Activated naive CD4-positive, alpha-beta T cell treated with anti-CD3 and anti-CD28 coated beads, Interleukin-2, amount 50 U/mL, for 72 hours (primary cell): ENCODE measurements at places on chromosomes 5 and 9.

DNA sequence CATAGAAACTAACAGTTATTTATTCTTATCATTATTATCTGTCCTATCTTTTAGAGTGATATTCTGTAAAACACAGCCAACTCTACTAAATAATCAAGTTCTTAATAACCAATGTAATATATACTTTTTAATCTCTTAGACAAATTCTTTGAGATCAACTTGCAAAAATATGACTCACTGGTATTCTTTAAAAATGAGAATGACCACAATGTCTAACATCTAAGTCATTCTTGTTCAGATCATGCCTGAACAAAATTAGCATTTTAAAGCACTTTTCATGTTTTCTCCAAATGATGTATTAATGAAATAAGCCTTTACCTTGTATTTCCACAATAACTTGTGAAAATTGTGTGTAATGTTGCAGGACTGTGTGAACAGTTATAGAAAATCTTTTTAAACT lies 356.9 kb upstream of the RGMB start:
- no peak for DNase-seq

GRCh38 chr9:86349271-86349670 lies 4.9 kb downstream of the TUT7 start:
- DNase-seq = no peak

GRCh38 chr5:141605523-141606277 lies 13.1 kb downstream of the DIAPH1 start:
- DNase-seq = peak; percentile 64

- DNase-seq = no peak
These were observed 51.7 kb upstream of the TUT7 start for GRCh38 chr9:86405926-86406325.

GRCh38 chr9:90073186-90073945 lies 468.6 kb downstream of the GADD45G start:
- DNase-seq = no peak

DNA sequence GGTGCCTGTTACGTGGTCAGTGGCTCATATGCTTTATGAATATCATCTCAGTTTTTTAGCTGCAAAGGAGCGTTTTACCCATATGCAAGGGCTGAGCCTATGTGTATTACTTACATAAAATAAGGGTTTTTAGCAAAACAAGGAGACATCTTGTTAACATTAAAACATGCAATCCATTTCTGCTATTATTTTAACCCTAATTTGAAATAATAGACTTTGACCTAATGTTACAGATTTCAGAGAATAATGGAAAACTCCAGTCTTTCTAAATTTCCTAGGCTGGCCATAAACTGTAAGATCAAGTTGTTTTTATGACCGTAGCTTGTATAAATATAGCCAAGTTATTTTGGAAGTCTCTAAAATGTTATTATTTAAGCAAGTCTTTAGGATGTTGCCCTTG lies 121.1 kb upstream of the SEMA6A start:
- no peak for DNase-seq

DNA sequence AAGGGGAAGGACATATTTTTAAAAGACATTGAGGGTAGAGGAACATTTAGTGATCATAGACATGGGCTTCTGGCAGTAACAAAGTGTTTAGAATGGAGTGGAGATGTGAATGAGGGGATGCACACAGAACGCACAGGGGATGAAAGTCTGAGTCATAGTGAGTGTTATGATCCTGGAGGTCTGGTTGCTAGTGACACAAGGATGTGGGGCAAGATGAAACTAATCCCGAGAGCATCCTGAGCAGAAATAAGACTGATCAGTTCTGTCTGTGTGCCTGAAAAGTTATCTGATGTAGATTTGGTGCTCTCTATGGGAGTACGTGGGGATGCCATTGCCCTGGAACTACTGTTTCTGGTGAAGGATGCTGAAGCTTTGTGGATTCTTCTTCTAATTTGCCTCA lies 141.1 kb downstream of the CHSY3 start:
- DNase-seq = no peak

- DNase-seq = no peak
These were observed 34.3 kb downstream of the ARL15 start for GRCh38 chr5:54276048-54276447.

- DNase-seq = no peak
These were observed 24.8 kb downstream of the PTBP3 start for GRCh38 chr9:112308588-112308987.

DNA sequence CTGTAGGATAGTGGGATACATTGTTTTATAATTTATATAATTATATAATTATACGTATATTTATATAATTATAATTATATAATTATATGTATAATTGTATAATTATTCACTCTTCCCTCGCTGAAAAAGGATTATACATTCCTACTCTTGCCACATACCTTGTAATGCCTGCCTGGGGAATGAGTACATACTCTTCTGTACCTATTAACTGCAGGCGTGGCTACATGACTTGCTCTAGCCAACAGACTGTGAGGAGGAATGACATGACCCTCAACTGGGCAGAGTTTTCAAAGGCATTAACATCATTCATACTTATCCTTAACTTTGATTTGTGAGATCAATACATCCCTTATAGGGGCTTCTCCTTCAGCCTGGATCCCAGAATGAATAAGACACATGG lies 19.1 kb downstream of the ERMP1 start:
- DNase-seq = no peak

DNA sequence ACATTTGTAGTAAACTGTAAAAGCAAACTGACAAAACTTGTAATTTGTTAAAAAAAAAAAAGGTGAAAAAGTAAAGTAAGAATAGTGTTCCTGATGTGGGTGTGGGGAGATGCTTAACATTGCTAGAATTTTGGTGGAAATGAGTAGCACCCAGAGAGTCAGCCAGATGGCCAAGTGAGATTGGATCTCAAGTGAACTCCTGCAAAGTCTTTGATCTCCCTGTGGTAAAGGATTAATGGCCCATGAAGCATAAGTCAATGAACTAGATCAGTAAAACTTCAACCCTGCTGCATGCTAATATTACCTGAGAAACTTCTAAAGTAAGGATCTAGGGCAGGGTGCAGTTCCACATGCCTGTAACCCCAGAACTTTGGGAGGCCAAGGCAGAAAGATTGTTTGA lies 19.0 kb upstream of the FAM169A start:
- DNase-seq = no peak

- no peak for DNase-seq
These were observed 8.6 kb downstream of the TEK start for GRCh38 chr9:27117489-27118135.

DNA sequence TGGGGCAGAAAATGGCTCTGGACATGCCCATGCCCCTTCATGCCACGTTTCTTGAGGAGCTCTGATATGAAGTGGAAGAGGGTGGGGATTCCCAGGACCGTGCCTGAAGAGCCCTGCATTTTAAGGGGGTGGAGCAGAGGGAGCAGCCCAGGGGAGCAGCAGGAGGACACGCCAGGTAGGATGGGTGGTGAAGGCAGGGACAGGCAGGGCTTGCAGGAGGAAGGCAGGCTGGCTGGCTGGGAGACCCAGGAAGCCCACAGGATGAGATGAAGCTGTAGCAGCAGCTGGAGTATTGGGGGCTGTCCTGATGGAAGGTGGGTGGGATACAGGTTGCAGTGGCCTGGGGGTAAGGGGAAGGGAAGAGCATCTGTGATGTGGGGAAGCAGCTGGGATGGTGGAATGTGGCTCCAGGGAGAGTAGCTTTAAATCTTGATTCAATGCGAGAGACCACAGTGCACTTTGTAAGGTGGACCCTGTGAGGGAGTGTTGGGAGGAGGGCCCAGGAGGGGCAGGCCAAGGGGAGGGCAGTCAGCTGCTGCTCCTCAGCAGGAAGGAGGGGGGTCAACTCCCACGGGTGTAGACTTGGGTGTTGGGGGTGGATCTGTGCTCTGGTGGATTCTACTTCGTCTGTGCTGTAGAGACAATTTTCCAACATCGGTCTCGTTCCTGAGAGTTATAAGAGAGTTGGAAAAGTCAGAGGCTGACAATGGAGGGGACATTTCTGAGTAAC lies 242.6 kb upstream of the IRX4 start:
- no peak for DNase-seq

DNA sequence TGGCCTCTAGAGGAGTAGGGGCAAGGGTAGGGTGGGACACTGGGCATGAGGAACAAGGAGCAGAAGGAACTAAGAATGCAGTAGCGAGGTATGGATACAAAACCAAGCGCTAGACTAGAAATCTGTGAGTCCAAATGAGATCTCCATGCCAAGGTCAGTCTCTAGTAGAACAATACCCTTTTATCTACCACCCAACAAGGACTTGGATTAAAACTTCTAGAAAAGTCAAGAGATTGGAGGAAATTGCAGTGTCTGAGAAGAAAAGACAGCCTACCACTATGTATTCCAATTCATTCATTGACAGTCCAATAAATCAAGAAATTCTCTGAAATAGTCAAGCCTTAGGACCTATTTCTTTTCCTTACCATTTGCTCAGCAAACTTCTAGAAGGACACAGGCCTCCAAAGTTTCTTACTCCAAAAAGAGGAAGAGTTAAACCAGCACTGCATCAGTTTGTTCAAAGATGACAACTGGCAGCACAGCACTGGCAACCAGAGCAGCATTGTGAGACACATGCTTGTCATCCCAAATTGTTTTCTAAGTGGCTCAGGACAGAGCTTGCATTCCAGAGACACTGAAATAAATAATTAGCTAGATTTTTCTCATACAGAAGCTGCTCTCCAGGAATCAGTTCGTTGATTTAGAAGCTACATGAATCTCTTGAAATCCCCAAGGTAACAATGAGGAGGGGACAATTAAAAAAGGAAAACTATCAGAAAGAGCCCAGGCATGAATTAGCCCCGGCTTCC lies 22.6 kb downstream of the ABCA1 start:
- no peak for DNase-seq

DNA sequence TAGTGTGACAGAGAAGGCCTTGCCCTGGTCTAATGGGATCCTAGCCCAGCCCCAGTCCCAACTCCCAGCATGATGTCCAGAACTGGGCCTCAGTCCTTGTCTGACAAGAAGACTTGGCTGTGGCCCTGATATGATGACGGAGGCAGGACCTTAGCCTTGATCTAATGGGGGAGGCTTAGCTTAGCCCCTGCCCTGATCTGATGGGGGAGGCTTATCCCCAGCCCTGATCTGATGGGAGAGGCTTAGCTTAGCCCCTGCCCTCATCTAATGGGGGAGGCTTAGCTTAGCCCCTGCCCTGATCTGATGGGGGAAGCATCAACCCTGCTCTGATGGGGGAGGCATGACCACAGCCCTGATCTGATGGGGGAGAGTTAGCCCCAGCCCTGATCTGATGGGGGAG lies 3.7 kb downstream of the PKN3 start:
- no peak for DNase-seq

- DNase-seq = no peak
These were observed 255.2 kb upstream of the CD180 start for GRCh38 chr5:67451640-67452279.

DNA sequence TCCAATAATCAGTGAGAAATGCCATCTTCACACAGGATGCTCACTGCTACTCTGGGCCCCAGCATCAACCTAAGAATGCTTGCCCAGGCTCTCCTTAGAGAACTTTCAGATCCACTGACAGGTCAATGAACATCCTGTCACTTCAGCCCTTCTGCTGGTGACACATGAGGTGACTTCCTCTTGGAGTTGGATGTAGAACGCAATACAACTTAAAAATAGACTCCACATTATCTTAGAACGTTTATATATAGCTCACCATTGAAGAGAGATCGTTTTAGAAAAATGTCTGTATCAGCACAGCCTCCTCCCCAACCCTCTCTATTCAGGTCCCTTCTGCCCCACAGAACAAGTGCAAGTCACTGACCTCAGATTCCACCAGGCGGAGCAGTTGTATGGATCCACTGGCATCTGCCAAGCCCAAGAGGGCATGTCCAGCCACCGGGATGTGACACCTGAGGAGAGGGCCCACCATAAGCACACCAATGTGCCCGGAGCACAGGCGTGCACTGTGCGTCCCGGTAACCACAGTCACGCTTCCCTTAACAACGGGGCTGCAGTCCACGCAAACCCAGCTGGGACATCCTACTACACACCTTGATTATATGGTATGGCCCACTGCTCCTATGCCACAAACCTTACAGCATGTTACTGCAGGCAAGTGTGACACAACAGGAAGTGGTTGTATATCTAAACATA lies 2.9 kb downstream of the DPH7 start:
- DNase-seq = no peak

GRCh38 chr9:121671612-121672155 lies 20.2 kb downstream of the DAB2IP start:
- DNase-seq = no peak

GRCh38 chr5:134132372-134133187 lies 18.1 kb downstream of the TCF7 start:
- DNase-seq = peak; percentile 81

GRCh38 chr5:116671211-116671736 lies 96.7 kb upstream of the SEMA6A start:
- no peak for DNase-seq

DNA sequence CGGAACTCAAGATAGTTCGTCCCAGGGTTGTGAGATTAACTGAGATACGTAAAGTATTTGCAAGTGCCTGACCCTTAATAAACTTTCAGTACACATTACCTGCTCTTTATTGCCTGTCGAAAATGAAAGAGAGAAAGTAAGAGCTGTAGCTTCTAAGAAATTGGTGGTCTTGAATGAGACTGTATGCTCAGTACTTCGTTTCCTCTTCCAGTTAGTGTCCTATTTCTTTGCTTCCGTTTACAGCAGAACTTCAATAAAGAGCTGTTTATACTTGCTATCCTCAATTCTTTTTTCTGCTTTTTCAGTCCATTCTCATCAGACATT lies 534 bp downstream of the SRFBP1 start:
- DNase-seq = no peak

DNA sequence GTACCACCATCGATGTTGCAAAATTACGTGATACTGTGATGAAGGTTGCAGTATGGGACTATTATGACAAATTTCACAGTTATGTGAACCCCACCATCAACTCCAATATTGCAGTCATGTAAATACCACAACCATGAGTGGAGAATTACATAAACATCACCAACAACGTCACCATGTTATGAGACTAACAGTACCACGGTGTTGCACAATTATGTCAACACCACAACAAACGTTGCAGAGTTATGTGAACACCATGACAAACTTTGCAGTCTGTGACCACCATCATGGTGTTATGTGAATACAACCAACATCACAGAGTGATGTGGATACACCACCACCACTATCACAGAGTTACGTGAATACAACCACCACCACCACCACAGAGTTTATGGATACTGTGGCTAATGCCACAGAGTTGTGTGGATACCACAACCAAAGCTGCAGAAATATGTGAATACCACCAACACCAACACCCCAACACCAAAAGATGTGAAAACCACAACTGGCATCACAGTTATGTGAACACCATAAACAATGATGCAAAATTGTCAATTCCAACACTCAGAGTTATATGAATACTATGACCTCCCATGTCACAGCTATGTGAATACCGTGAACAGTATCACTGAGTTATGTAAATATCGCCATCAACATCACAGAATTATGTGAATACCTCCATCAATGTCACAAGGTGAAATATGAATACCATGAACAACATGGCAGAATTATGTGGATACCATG lies 62.4 kb downstream of the SHC3 start:
- DNase-seq = no peak

GRCh38 chr5:72281764-72282499 lies 38.1 kb downstream of the MRPS27 start:
- no peak for DNase-seq
